ENCODE measurements at places on chromosomes 6 and 20.

- no peak for DNase-seq
These were observed 728.9 kb upstream of the GJE1 start for GRCh38 chr6:141403827-141404226.

DNA sequence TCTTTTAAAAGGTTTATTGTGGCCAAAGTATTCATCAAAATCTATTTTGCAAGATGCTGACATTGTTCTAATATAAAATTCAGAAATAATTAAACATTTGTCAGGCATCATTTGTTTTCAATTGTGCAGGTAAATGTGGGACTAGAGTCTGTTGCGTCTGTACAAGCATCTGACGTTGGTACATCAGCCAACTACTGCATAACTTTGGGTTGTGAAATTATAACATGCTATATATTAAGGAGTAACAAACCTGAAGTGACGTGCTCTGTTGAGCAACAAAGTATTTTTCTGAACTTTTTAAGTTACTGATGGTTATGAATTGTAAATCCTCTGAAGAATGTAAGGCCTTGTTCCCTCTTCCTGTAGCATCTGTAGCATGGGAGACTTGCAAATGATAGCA is 66.0 kb downstream of the RNF182 start:
- DNase-seq, result no peak

DNA sequence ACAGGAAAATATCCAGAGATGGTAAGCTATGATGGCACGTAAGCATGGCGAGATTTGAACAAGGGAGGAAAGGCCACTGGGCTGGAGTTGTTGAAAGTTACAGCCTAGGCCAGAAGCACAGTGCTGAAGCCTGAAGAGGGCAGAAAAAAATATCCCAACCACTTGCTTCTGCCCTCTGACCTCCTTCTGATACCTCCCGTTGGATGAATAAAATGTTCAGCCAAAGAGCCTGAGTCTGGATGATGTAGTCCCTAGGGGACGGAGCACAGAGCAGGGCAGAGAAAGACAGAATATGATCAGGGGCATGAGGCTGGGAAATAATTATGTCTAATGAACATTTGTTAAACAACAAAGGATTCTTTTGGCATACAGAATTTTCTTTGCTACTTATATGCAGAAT is 19.7 kb downstream of the KLHL31 start:
- DNase-seq, result no peak

DNA sequence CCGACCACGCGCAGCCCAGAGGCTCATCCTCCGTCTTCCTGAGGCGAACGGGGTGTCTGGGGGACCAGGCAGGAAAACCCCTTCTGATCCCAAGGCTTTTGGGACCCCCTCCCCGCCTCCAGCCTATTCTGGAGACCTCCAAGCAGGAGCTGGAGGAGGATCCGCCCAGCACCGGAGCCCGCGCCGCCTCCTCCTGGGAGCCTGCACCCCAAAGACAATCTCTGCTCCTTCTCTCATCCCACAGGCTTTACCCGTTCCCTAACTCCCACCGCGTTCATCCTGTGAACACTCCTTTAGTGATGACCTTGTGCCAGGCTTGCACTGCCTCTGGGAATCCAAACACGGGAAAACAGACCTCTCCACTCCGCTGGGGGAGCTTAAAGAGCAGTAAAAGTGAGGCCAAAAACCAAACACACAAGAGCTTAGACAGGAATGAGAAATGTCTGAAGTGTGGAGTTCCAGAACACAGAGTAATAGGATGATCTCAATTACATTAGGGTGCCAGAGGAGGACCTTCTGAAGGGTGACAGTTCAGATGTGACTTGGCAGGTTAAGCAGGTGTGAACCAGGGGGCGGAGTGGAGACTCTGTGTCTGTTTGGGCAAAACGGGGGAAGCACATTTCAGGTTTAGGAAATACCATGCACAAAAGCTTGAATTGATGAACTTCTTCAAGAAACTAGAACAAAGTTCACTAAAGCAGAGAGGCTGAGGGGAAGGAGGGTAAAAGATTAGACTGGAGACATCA is 7.6 kb downstream of the HLA-DRB5 start:
- DNase-seq, result no peak

DNA sequence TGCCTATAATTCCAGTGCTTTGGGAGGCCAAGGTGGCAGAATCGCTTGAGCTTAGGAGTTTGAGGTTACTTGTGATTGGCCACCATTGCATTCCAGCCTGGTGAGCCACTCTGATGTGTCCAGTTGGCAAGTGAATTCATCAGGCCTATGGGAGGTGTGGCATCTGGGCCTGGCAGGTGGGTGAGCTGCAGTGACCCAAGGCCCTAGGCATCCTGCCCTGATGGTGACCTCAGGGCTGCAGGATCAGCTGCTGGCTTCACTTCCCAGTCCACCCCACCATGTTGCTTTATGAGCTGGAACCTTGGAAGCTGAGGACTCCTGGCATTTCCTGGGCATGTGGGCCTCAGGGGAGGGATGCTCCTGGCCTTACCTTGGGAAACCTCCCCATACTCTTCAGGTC is 20.5 kb downstream of the RSPH9 start:
- no peak for DNase-seq

DNA sequence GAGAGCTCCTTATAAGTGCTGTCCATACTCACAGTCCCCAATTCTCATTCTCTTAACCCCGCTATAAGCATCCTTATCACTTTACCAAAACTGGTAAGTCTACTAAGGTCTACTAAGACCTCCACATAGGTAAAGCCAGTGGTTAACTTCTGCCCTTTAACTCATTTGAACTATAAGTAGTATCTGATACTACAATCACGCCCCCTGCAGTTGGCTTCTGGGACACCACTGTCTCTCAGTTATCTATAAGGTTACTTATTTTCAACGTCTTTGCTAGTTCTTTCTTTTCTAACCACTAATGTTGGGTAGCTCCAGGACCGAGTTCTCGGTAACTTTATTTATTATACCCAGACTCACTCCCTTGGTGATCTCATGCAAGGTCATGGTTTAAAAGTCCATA is 142.6 kb downstream of the ARHGAP18 start:
- DNase-seq, result no peak

- no peak for DNase-seq
These were observed 178.1 kb upstream of the MARCKS start for GRCh38 chr6:113679051-113679450.

- no peak for DNase-seq
These were observed 113.6 kb downstream of the TSHZ2 start for GRCh38 chr20:53085720-53086119.

DNA sequence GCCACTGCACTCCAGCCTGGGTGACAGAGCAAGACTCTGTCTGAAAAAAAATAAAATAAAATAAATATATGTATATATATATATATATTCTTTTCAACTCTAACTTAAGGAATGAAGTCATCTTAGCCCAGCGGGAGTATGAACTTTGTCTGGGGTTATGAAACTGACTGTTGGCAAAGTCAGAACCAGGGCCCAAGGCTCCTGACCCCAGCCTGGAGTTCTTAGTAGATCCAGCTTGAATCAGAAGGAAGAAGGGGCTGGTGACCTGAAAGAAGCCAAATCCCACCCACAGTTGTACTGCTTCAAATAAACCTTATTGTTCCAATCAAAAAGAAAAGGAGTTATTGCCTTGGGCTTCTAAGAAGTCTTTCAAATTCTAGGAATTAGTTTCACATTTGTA is 83.1 kb upstream of the MAP7 start:
- no peak for DNase-seq

DNA sequence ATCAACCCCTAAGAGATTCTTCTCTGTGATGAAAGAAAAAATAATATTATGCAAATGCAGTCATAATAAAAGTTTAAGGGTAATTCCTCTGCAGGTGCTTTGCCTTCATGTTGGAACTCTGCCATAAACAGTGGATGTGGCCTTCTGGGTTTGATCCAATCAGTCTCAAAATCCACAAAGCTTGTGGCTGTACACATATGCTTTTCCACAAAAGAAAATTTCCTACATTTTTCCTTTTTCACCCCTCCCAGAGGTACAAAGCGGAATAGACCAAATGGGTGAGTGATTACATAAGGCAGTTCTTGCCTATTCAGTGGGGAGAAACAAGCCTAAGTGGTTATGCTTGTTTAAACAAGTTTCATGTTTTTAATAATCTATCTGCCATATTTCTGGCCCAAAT is 16.7 kb downstream of the CALHM5 start:
- no peak for DNase-seq

DNA sequence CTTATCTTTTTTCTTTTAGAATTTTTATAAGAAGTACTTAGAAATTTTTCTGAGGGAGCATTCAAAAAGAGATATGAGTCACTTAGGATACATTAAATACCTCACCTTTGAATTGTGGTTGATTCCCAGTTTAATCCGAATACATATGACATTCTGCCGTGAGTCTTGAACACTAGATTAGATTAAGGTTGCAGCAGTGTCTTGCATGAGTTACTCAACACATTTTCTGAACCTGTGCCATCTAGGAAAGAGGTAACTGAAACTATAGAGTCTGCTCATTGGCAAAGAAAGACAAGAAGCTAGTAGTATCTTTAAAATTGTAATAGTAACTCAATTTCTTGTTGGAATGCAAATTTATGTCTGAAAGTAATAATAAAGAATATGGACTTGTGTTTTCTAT is 14.9 kb downstream of the PEX3 start:
- DNase-seq, result no peak

DNA sequence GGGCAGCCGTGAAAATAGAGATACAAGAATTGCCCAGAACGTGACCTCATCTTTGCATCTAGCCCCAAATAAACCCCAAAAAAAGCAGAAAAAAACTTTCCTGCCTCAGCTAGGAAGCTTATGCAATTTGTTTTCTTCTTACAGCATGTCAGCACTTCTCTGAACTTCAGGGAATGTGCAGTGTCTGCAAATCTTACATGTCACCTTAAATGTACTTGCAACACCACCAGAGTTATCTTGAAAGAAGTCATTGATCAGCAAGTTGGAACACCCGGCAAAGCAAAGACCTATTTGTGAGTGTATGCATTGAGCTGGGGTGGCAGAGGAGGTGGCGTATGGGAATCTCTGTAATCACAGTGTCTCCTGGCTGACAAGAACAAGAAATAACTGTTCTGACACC is 123.4 kb downstream of the PKHD1 start:
- DNase-seq, result no peak

DNA sequence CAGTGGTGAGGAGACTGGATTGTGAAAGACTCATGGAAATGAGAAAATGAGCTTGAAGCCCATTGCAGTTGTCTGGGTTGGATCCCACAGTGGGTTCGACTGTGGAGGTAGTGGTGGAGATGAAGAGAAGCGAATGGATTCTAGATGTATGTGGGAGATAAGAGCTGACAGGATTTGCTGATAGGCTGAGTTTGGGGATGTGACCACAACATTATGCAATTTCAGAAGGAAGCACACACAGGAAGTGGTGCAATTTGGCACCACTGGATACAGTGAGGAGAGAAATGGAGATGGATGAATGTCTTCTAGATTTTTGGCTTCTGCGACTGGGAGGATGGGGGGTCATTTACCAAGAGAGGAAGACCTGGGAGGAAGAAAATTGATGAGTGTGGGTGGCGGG is 64.4 kb upstream of the MAFB start:
- no peak for DNase-seq

GRCh38 chr6:161727083-161727833 is 453.4 kb upstream of the AGPAT4 start:
- no peak for DNase-seq

DNA sequence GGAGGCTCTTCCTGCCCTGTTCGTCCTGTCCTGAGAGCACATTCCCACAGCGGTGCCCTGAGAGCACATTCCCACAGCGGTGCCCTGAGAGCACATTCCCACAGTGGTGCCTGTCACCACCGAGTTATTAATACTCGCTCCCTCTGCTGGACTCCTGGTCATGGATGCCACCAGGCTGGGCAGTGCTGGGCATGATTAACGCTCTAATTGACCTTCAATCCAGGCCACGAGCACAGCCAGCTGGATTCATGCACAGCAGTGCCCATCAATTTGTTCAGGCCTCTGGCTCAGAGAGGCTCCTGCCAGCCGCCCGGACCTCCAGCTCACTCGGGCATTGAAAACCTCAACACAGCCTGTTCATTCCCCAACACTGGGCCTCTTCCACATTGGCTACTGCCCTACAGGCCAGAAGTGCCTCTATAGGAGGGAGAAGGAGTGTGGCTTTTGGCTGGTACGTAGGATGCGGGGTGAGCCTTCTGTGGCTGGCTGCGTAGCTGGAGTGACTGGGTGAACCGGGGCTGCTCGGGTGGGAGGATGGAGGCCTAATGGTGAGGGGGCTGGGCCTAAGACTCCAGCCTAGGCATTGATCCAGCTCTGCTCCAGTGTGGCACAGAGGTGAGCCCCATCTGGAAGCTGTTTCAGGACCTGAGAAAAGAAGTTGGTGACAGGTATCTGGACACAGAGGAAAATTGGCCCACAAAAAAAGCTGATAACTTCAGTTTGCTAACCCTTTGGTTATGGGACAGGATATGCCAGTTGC is 9.3 kb downstream of the IP6K3 start:
- DNase-seq, result no peak

DNA sequence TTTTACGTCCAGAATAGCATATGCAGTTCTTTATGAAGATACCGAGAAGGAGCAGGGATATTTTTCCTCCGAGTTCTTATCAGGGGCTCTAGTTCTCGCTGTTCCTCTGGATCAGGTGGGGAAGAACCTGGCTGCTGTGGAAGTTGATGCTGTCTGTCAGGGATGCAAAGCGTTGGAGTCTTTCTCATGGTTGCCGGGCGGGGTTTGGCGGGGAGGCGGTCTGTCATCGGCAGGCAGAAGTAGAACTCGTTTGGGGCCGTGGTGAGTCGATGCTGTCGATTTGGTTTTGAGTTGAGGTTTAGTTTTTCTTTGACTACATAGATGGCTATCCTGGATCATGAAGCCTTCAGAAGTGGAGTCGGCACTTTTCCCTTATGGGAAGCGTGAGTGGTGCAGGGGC is 691.2 kb downstream of the QKI start:
- no peak for DNase-seq

Measured in NCI-H1105 (cell line).